ENCODE measurements at places on chromosomes 7 and 10.

- DNase-seq, result no peak
Measured at GRCh38 chr10:31343009-31343408, 24.0 kb downstream of the ZEB1 start.

DNA sequence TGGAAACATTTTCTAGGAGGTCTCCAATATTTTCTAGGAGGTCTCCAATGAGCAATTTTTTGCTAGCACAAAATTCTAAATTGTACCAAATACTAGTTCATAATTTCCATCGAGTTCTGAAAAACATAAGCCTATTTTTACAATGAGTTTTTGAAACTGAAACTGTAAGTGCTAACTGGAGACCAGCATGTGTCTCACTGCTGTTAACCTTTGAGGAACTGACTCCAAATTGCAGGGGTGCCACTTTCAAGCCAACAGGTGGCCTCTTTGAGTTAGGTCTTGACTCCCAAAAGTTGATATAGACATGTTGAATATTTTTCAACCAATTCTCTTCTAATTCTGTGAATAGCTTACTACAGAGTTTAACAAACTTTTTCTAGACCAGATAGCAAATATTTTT lies 58.8 kb downstream of the CAV1 start:
- no peak for DNase-seq

- peak; percentile 67 for DNase-seq
Measured at GRCh38 chr10:32332299-32332750, 14.6 kb downstream of the EPC1 start.

- no peak for DNase-seq
Measured at GRCh38 chr10:123270221-123270620, 116.0 kb downstream of the BUB3 start.

DNA sequence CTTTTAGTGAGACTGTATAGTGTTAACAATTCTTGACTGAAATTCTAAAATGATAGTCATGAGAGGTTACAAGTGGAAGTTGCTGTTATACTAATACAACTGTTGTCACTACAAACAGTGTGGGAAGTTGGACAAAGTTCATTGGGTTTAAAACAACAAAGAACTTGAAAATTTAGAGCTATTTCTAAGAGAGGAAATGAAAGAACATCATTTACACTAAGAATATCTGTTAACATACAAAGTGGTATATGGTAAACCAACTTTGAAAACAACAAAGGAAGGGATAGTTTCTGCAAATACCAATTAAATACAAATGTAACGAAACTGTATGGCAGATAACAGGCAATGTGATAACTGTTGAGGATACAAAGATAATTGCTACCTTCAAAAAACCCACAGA lies 11.6 kb downstream of the MTPN start:
- DNase-seq, result no peak

DNA sequence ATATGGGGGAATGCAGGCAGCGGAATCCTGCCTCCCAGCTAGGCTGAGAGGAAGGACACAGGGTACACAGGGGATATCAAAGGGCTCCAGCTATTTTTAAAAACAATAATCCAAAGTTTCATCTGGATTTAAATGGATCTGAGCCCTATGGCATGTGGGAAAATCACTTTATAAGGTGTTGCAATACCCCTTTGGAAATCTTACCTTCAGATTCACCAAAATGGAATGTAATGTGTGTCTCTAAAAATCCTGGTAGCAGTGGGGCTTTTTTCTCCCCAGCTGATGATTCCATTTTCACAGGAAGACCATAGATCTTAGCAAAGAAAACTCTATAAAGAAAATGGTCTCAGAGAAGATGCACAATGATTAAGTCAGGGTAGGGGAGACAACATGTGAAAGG lies 722.2 kb downstream of the PARD3 start:
- no peak for DNase-seq

GRCh38 chr7:18458830-18459229 lies 36.7 kb upstream of the HDAC9 start:
- DNase-seq, result no peak

DNA sequence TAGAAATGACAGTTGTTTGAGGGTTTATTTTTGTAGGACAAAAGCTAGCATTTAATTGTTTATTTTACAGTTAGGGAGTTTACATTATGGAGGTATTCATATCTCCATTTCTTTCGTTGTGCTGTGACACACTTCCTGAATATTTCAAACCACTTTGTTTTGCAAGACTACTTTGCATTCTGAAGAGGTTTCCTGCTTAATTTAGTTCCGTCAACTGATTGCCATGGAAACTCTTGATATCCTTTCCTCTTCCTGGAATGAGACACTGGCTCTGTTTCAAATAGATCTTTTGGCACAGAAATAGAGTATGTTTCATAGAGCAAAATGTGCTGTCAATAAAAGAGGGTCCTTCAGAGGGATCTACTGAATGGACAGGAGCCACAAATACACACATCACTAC lies 159.5 kb upstream of the AGR3 start:
- DNase-seq, result no peak

DNA sequence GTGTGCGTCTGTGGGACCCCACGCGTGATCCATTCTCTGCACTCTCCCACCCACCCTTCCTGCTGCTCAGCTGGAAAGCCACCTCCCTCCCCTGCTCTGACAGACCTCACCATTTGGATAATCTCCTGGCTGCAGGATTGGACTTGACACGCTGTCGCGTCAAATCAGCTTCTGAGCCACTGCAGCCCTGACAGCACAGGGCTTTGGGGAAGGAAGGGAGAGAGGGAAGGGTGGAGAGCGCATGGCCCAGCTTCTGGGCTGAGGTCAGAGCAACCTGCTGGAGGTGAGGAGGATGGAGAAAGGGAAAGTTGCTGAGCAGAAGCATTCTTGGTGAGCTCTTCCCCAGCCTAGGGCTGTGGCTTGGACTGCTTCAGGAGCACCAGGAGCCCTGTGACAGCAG lies 48.9 kb upstream of the LRRC4 start:
- DNase-seq, result no peak

- DNase-seq, result no peak
Measured at GRCh38 chr7:1026721-1027161, 17.6 kb upstream of the GPR146 start.

DNA sequence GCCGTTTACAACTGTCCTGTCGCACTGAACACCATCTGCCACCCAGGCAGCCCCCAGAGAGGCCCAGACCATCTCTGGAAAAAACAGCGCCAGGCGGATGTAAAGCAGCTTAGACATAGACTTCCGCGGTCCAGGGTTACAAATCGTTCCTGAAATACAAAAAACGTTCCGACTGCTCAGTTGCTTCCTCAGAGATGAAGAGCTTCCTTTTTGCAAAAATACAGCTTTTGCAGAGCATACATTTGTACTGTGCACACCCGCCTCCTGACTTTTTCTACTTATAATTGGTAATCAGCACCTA lies 11.4 kb downstream of the DAGLB start:
- DNase-seq, result no peak

DNA sequence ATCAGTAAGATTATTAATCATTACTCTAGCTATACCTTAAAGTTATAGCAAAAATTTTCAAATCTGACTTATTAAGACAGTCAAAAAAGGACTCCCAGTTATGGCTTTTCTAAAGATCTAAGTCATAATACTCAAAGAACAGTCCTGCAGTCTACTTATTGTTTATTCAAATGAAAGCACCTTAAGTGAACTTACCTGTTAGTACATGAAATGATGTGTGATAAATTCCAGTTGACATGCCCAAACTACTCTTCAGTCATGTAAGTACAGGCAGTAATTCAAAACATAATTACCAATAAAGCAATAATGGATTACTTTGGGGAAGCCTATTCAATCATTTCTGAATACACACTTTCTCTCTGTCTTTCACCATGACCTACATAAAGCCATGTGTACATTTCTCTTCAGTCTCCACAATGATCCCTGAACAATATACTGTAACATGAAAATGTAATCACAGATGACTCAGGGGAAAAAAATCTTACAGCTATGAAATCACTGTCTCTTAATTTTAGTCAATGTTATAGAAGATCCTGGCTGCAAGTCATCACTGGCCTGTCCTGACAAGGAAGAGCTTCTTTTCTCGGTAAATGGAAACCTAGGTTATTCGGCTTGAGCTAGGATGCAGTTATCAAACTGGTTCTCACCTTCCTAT lies 420.7 kb upstream of the LRRTM3 start:
- no peak for DNase-seq

DNA sequence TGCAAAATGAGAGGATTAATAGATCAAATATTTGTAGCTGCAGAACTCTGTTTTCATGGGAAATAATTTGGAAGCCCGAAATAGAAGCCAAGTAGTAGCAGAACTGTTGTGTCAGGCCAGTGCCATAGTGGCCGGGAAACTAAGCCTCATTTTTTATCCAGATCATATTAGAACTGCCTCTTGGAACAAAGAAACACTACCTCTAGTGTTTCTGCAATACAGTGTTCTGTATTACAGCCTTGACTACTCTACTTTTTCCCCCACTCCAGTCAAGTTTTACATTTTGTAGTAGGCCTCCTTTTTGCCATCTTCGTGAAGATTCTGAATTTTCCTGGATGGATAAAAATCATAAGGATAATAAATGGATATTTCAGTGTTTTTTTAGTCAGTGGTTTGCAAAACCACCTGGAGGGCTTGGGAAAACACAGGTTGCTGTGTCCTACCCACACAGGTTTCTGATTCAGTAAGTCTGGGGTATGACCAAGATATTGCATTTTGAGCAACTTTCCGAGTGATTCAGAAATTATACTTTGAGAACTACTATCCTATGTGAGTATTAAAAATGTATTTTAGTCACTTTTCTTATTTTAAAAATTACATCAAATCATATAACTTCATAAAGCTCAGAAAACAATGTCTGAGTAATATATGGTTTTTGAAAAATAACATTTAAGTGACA lies 326.2 kb upstream of the KAT6B start:
- no peak for DNase-seq

DNA sequence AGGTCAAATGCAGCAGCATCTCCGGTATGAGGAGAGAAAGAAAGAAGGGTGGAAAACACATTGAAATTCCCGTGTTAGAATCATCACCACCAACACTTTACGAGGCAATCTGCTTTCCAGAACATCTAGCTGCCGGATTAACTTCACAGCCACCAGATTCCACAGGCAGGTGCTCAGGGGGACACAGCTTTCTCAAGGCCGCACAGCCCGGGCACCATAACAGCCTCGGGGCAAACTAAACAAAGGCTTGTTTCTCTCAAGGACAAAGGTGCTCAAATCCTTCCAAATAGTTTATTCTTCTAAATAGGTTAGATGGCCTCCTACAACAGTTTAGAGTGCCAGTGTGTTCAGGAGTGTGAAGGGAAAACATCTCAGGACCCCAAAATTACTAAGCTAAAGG lies 156.3 kb downstream of the DIP2C start:
- no peak for DNase-seq

Data from T-helper 1 cell (primary cell).